Heart right ventricle (tissue), 16 donors: ENCODE measurements at places on chromosomes 4 and X. TPM values are rescaled to one million over a fixed set of nuclear protein-coding genes. Genes with fewer than 3 reads are reported as not detected.

PPA2 gene
- 67.9 TPM for total RNA-seq

NOX1 gene
- not detected for total RNA-seq

CLDN22 gene
- not detected for total RNA-seq

- no peaks in the 10 kb centered on the region for H3K36me3 ChIP-seq
- no peaks in the 10 kb centered on the region for H3K27me3 ChIP-seq
- DNase-seq, result no peak
- no peak overlapping the region for H3K4me3 ChIP-seq
- H3K27ac ChIP-seq, result no peak overlapping the region
Measured at GRCh38 chrX:17591741-17592110, 145.6 kb upstream of the SCML1 start.

GRCh38 chr4:145307120-145307519 lies 126.7 kb upstream of the OTUD4 start:
- no peak overlapping the region for H3K4me3 ChIP-seq
- DNase-seq, result no peak
- no peaks in the 10 kb centered on the region for H3K27me3 ChIP-seq
- no peaks in the 10 kb centered on the region for H3K4me1 ChIP-seq

MSX1 gene
- 4.2 TPM for total RNA-seq

GRCh38 chrX:25131055-25131454 lies 115.3 kb upstream of the ARX start:
- no peaks in the 10 kb centered on the region for H3K27me3 ChIP-seq
- no peak for DNase-seq
- H3K4me1 ChIP-seq, result no peaks in the 10 kb centered on the region
- H3K27ac ChIP-seq, result no peak overlapping the region
- no peak overlapping the region for H3K4me3 ChIP-seq
- no peaks in the 10 kb centered on the region for H3K36me3 ChIP-seq
